ENCODE measurements at places on chromosomes 3 and 15. TPM values are rescaled to one million over a fixed set of nuclear protein-coding genes. Genes with fewer than 3 reads are reported as not detected.

Gene DPP8
- total RNA-seq: 33.4 TPM

Gene SUSD5
- 2.0 TPM for total RNA-seq

DNA sequence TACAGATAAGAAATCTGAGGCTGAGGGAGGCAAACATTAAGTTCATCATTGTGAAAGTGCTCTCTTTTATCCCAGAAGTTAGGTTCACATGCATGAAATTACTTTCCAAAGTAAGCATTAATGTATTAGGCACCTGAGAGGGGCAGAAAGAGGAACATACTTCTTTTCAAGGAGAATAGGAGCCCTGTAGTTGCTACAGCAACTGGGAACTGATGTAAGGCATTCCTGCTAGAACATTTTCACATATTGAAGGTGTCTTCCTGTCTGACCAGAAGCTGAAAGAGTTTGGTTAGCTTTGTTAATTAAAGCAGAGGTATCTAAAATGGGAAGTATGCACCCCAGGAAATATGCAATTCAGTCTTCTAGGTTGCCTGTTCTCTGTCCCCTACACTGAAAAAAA lies 65.5 kb upstream of the ZBTB20 start:
- no peak for DNase-seq

GRCh38 chr3:75012791-75013331 lies 398.4 kb upstream of the CNTN3 start:
- no peak for DNase-seq

- no peak for DNase-seq
Measured at GRCh38 chr15:59867086-59867855, 136.8 kb upstream of the FOXB1 start.

GRCh38 chr3:172153335-172153861 lies 114.0 kb downstream of the FNDC3B start:
- peak; percentile 32 for DNase-seq

GRCh38 chr3:159263750-159264553 lies 462.1 kb downstream of the MFSD1 start:
- DNase-seq: peak; percentile 24

DNA sequence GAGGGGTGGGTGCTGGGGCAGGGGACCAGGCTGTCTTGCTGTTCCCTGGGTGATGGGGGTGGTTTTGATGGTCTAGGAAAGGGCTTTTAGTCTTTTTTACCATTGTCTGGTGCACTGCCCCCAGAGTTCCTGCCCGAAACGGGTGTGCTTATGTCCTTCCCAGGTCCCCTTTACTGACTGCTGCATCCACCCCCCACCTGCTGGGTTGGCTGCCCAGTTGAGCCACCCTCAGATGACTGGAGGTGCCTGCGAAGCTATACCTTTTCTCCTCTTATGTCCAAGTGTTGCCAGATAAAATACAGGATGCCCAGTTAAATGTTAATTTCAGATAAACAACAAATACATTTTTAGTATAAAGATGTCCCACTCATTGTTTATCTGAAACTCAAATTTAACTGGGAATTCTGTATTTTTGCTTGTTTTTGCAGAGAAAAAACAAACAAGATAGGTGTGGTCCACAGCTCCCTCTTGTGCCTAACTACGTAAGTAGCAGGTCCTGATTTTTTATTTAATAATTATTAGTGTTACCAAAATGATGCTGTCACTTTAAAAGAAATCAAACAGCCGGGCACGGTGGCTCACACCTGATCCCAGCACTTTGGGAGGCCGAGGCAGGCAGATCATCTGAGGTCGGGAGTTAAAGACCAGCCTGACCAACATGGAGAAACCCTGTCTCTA lies 6.1 kb upstream of the RPP14 start:
- DNase-seq: no peak

- no peak for DNase-seq
Measured at GRCh38 chr3:195440379-195440778, 2.4 kb downstream of the ACAP2 start.

All from glutamatergic neuron (in vitro differentiated cells).